T-helper 2 cell treated with Interferon-gamma antibody and Interleukin-4, amounts not matched to agents 5 μg/mL and 100 μg/mL, for 36 hours (primary cell): ENCODE measurements at places on chromosomes 1 and 21.
A peak's percentile ranks its signal among the peaks of the same experiment; 100 is the strongest.

- no peak for DNase-seq
These were observed 33.1 kb downstream of the PTPRU start for GRCh38 chr1:29269382-29269781.

GRCh38 chr21:42769183-42769819 is 110.0 kb downstream of the WDR4 start:
- no peak for DNase-seq

GRCh38 chr1:113140588-113141446 is 67.8 kb downstream of the LRIG2 start:
- DNase-seq, result peak; percentile 25

GRCh38 chr1:153608089-153608682 is 4.8 kb downstream of the S100A16 start:
- DNase-seq, result no peak

DNA sequence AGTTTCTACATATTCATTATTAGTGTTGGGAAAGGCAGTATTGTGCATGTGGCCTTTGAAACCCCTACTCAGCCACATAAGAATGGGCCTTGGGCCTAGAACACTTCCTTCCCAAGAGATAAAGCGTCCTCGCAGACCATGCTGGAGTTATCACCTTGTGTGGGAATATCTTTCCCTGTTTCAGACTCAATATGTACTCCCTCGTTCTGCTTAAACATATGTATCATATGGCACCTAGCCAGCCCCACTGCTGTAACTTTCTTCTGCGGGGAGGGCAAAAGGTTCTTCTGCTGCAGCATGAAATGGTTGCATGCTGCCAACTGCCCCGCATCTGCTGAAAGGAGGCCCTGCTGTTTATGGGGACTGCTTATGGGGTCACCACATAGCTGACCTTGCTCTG is 92.0 kb downstream of the CRB1 start:
- no peak for DNase-seq

DNA sequence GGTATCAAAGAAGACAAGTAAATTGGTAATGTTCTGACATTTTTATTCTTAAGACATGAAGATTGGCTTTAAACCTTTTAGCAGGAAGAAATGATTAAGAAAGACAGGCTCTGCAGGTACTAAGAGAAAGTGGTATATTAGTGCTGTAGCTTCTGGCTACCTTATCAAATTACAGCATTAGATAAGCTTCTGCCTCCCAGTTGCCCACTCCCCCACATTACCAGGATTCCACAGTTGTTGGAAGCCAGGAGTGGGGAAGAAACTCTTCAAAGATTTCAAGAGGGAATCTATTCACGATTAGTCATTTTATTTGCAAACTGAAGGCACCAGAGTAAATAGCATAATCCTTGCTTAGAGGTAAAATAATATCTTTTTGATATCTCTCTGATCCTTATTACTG is 274.9 kb downstream of the LMO4 start:
- DNase-seq, result no peak

- DNase-seq, result no peak
These were observed 22.8 kb downstream of the S100A6 start for GRCh38 chr1:153513023-153513422.

DNA sequence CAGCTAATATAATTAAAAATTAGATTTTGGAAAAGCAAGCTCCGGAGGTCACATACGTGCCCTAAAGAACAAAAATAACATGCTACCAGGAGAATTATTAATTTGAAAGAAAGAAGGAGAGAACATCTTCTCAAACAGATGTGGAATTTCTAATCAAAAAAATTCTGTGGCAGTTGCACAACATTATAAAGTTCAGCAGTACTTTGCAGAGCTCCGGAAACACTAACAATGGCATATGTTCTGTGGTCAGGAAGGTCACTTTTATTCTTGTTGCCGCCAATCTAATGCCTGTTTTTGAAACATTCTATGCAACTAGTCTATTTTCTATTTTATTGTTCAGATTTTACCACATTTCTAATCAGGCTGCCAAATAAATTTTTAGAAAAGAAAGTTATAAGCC is 186.8 kb downstream of the SMYD3 start:
- DNase-seq, result no peak

DNA sequence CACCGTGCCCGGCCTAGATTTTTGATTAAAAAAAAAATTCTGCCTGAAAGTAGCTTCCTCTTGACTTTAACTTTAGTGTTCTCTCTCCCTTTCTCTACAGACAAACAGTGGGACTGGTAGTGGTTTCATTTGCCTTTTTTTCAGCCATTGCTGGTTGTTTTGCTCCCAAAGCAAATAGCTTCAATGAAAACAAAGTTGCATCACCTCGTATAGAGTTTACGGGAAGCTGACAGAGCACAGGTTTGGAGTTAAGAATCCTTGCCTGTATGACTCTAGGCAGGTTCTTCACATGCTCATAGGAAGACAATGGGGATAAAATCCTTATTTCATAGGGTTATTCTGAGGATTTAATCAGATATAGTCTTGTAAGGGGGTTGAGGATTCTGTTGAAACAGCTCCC is 21.6 kb downstream of the AADACL4 start:
- no peak for DNase-seq

- DNase-seq, result no peak
These were observed 159.6 kb downstream of the TOMM20 start for GRCh38 chr1:234969011-234969441.

GRCh38 chr21:44918581-44919033 is 2.1 kb downstream of the ITGB2 start:
- DNase-seq, result no peak

- DNase-seq, result no peak
These were observed 39.7 kb downstream of the ADARB1 start for GRCh38 chr21:45114072-45114471.

DNA sequence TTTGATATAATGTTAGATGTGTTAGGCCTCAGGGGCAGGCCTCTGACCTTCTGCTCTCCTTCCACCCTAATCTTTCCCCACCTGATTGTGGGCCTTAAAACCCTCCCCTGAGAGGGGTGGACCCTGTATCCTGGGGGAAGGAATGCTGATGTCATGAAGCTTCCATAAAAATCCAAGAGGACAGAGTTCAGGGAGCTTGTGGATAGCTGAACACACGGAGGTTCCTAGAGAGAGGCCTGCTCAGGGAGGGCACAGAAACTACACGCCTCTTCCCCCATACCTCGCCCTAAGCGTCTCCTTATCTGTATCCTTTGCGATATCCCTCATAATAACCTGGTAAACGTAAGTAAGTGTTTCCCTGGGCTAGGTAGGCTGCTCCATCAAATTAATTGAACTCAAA is 4.3 kb downstream of the MFN2 start:
- no peak for DNase-seq

- DNase-seq, result no peak
These were observed 21.6 kb downstream of the UTP25 start for GRCh38 chr1:209849388-209849787.

GRCh38 chr1:176566004-176566975 is 103.3 kb downstream of the PAPPA2 start:
- no peak for DNase-seq

GRCh38 chr1:33263890-33264504 is 7.7 kb downstream of the ZNF362 start:
- no peak for DNase-seq

- DNase-seq, result no peak
These were observed 174.0 kb upstream of the KAZN start for GRCh38 chr1:14424325-14425002.

DNA sequence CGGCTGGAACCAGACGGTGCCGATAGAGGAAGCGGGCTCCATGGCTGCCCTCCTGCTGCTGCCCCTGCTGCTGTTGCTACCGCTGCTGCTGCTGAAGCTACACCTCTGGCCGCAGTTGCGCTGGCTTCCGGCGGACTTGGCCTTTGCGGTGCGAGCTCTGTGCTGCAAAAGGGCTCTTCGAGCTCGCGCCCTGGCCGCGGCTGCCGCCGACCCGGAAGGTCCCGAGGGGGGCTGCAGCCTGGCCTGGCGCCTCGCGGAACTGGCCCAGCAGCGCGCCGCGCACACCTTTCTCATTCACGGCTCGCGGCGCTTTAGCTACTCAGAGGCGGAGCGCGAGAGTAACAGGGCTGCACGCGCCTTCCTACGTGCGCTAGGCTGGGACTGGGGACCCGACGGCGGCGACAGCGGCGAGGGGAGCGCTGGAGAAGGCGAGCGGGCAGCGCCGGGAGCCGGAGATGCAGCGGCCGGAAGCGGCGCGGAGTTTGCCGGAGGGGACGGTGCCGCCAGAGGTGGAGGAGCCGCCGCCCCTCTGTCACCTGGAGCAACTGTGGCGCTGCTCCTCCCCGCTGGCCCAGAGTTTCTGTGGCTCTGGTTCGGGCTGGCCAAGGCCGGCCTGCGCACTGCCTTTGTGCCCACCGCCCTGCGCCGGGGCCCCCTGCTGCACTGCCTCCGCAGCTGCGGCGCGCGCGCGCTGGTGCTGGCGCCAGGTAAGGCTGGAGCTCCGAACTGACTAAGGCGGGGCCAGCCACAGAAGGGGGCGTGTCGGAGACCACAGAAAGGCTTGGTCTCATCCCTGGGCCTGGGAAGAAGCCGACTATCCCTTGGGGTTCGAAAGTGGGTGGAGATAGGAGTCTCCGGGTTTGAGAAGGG is 486 bp downstream of the SLC27A3 start:
- peak; percentile 63 for DNase-seq

- DNase-seq, result no peak
These were observed 1.5 kb downstream of the CA6 start for GRCh38 chr1:8947127-8947691.

GRCh38 chr1:47757226-47757975 is 239.8 kb downstream of the TRABD2B start:
- no peak for DNase-seq

GRCh38 chr1:76938304-76938703 is 71.0 kb downstream of the ST6GALNAC5 start:
- no peak for DNase-seq

DNA sequence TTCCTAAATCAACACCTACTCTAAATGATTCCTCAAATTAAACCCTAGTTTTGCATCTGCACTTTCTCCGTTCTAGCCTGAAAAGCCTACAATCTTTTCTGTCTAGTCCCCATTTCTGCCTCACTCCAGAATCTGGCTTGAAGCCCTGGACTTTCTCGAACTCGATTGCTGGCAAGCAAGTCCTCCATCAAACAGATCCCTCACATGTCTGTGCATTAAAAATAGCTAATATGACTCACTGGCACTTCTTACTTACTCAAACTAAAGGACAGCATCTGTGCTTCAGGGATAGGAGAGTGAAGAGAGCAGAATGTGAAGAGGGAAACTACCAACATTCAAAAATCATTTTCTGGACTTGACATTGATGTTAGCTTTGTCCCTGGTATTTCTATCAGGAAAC is 51.8 kb upstream of the CXADR start:
- no peak for DNase-seq

DNA sequence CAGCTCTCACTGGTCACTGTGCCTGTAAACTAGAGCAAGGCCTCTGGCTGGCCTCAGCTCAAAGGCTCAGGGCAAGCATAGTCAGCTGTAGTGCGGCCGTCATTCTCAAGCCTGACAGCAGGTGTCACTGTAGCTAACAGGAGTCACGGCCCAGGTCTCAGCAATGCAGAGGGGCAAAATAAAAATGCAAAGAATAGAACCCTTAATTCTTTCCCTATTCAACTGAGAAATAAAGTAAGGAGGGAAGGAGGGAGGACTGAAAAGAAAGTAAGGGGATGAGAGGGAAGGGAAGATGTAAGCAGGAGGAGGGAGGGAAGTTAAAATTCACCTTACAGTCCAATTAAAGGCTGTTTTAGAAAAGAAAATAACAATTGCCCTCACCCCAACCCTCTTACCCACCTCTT is 106.1 kb downstream of the KIAA0319L start:
- peak; percentile 62 for DNase-seq

- DNase-seq, result no peak
These were observed 5.0 kb upstream of the CDC14A start for GRCh38 chr1:100347009-100347966.

DNA sequence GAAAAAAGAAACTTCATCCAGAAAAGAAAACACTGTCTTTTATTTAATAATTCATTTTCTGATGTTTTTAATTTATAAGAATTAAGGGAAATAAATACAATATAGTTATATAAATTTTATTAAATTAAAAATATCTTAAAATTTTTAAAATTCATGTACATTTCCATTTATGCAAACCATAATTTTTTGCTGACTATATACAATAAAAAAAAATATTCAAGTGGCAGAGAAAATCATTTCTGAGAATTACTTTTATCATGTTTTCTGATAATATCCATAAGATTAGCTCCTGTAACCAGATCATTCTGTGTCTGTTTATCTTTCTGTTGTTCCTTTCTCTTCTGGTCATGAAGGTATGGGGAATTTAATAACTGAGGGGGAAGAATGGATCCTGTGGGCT is 23.5 kb upstream of the KIF14 start:
- no peak for DNase-seq

- DNase-seq, result no peak
These were observed 56.4 kb downstream of the ELK4 start for GRCh38 chr1:205575294-205575885.

GRCh38 chr1:247209396-247209795 is 37.6 kb upstream of the ZNF124 start:
- DNase-seq, result no peak

DNA sequence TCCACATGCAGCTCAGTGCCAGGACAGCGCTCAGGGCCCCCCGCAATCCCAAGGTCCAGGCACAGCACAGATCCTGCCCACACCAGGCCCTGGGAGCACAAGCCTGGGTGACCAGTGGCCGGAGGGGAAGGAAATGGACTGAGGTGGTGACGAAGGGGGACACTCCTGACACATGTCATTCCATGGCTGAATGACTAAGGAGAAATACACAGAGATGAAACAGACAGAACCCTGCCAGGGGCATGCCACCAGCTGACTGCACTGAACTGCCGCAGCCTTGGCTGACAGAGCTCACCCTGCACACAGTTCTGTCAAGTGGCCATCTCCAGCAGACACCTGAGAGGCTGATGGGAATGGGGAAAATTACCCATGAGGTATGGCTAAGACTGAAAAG is 56.1 kb downstream of the HSF2BP start:
- DNase-seq, result no peak

GRCh38 chr1:18348354-18348753 is 132.4 kb upstream of the KLHDC7A start:
- DNase-seq, result no peak

GRCh38 chr1:247118946-247119446 is 14.8 kb upstream of the ZNF669 start:
- DNase-seq, result no peak

DNA sequence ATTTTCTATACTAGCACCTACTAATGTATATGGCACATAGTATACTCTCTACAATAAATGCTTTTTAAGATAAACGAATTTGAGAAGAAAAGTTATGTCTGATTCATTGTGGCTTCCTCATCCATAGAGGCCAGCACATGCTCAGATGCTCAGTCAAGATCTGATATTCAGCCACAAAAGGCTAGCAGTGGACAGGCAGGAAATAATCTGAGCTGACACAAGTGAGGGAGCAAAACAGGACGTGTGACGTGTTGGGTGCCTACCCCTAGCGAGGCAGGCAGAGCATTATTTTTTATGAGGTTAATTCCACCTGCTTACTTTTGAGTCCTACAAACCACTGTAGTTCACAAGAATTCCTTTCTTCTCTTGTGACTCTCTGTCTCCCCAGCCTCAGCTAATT is 550.9 kb downstream of the SMYD3 start:
- peak; percentile 21 for DNase-seq

DNA sequence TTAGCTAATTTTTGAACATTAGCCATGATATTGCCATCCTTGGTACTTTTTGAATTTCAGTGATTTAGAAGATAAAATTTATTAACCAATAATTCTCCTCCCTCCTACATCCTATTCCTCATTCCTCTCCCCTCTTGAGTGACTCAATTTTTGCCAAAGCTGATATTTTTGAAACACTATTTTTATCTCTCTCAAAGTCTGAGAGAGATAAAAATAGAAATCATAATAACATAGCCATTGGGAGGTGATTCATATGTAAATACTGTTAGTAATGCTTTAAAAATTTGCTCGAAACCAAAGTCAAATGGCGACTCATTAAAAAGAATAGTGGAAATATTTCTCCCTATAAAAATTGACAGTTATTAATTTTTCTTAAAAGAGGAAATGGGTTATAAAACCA is 97.4 kb downstream of the PATJ start:
- no peak for DNase-seq
